Bronchial epithelial cell (primary cell): ENCODE measurements at places on chromosomes 2 and 18. TPM values are rescaled to one million over a fixed set of nuclear protein-coding genes. Genes with fewer than 3 reads are reported as not detected.
A peak's percentile ranks its signal among the peaks of the same experiment; 100 is the strongest.

GRCh38 chr18:54888933-54889332 lies 60.7 kb downstream of the RAB27B start:
- DNase-seq = peak; percentile 35

DNA sequence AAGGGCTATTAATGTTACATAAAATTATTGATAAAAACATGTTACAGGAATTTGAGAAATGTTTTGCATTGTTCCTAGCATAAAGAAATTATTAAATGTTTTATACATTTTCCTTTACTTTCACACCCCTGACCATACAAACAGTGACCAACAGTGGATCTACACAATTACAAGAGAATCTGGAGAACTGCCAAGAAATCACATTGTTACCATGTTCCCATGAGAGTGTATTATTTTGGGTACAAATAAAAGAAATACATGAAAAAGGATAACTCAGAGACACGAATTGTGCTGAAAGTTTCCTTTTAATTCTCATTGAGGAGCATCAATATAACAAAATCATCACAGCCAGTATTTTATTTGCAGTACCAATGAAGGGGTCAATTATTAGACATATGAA lies 150.1 kb downstream of the WDPCP start:
- DNase-seq = no peak

GRCh38 chr2:129800686-129801085 lies 178.8 kb upstream of the RAB6C start:
- no peak for DNase-seq

DNA sequence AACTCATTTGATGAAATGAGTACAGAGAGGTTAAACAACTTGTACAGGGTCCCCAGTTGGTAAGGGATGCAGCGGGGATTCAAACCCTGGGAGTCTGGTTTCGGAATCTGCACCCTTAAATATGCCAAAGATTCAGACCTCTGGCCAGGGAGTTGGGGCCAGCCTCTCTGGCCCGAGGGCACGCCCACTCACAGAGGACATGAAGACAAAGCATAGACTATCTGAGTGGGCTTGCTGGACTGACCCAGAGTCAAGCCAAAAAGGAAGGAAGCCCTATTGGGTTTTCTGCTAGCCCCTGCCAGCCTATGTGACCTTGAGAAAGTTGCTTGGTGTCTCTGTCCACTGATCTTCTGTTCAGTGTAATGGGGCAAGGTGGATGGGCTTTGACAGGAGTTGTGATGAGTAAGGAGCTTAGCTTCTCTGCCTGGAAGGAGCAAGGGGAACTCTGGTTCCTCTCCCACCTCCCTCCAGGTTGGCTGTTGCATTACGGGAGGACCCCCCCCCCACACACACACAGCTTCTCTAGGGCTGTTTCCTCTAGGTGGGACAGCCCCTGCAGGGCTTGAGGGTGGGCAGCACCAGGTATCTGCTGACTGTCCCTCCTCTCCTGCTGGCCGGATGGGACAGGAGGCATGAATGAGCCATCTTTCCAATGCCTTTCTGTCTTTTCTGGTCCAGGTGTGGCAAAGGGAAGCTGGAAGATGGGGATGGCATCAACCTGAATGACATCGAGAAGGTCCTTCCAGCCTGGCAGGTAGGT lies 131.3 kb downstream of the CTIF start:
- no peak for DNase-seq

- DNase-seq = peak; percentile 70
These were observed 38.9 kb upstream of the LPIN2 start for GRCh38 chr18:3051718-3052410.

DNA sequence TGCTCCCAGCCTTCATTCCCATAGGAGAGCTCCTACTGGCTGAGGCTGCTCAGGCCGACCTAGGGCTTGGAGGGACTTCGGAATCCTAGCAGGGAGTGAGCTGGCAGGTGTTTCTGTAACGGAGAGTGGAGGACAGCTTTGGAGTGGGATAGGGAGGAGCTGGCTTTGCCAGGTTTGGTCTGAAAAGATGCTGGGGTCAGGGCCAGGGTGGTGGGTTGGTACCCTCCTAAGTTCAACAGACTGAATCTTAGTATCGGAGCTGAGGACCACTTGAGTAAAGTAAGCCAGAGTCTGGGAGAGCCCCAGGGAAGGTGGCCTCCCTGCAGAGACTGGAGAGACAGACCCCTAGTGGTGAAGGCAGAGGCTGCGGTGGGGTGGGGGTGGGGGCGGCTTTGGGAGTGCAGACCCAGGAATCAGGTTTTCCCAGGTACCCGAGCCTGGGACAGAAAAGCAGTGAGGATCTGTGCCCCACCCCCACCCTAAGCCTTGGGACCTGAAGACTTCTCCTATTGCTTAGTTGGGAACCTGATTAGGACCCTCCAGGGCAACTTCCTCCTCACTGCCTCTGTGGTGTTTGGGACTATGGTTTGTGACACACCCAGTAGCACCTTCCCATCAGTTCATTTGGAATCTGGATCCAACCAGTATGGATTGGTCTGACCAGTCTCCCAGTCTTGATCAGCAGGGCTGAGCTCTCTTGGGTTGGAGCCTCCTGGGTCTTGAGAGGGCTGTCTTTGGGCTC lies 3.0 kb downstream of the CNNM4 start:
- DNase-seq = peak; percentile 10

DNA sequence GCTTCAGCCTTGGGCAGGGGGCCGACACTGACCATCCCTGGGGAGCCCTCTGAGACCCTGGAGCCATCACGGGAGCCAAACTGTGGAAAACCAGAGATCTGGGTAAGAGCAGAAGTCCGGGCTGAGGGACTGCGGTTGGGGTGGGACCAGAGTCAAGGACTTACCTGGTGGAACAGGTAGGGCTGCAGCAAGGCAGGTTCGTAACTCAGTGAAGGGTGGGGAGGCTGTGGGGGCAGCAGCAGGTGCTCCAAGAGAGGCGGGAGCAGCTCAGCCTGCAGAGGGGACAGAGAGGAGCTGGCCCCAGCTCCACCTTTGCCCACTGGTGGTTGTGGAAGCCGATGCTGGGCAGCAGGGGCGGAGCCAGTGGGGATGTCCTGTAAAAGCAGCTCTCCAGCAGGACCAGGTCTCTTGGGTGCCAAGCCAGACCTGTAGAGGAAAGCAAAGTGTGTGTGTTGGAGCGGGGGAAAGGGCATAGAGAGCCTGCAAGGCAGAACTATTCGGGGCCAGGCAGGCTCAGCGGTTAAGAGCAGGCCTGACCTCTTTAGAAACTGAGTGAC lies 6.7 kb downstream of the PTPRN start:
- DNase-seq = no peak

GRCh38 chr2:216142540-216142939 lies 33.4 kb downstream of the XRCC5 start:
- DNase-seq = peak; percentile 7

DNA sequence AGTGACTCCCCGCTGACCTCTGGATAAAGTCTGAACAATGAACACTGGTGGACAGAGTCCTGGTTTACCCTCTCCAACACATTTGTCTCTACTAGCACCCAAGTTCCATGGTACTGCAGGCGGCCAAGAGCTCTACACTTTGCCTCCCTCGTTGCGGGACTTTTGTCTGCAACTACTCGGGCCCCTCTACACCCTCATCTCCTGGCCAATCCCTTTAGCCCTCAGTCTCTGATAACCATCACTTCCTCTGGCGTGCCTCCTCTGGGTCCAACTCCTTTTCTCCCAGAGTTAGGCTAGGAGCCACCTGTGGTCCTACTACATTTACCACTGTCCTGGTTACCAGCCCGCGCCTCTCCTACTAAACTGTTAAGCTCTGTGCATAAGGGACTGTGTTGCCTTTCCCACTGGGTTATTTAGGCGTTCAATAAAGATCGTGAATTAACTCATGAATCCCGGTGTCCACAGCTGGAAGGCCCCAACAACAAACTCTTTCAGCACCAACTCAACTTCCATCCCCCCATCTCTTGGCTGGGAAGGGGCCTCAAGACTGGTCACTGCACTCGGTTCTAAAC lies 757 bp downstream of the HDHD2 start:
- DNase-seq = no peak

The EMX1 gene
- 0.26 TPM in 1 of 2 replicates, not detected in the other for total RNA-seq

GRCh38 chr2:77713412-77713811 lies 191.2 kb upstream of the LRRTM4 start:
- no peak for DNase-seq

The FOSL2 gene
- 77.1 and 106 TPM in 2 replicates for total RNA-seq

DNA sequence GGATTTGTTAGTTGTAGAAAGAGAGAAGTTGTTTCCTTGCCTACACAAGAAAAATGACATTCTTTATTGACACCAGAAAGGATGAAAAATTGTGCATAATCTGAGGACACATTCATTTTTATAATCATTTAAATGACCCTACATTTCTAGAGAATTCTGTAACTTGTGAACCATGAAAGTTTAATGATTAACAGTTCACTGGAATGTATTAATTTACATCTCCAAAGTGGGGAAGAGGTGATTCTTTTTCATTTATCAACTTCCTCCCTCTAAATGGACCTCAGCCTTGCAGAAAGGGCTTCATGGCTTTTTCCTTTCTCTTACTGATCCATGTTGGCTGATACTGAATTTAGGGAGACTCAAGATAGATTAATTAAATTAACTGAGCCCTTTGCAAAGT lies 565.2 kb upstream of the LINC00305 start:
- no peak for DNase-seq

The SPP2 gene
- not detected in 2 replicates for total RNA-seq

The AQP12A gene
- not detected in 2 replicates for total RNA-seq

The SLC4A5 gene
- under 0.01 and 0.90 TPM in 2 replicates for total RNA-seq

The PCGF1 gene
- total RNA-seq = 35.5 and 41.5 TPM in 2 replicates

DNA sequence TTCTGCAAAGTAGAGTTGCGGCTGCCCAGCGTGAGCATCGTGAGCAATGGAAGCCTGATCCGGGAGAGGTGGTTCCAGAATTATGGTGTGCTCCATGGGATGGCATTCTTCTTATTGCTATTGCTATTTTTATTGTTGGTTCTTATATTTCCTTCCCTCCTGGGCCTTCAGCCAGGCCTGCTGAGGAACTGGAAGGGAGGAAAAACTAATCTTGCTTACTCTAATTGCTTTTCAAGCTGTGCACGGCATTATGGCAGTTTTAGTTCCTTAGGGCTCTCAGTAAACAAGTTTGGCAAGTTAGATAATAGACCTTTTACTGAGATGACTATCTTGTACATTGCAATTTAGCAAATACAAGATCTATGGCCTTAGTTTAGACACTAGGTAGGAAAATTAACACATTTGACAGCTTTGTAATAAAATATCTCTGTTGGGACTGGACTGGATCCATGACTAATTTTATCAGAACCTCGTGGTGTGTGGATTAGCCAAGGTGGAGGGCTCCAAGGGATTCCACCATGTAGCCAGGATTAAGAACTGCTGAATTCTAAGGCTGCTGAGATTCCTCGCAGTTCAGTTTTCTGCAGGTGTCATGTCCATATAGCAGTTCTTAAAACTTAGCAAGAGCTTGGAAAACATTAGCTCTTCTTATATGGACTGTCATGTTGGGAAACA lies 6.0 kb downstream of the RSAD2 start:
- no peak for DNase-seq

The RTP5 gene
- not detected in 2 replicates for total RNA-seq

The CPS1 gene
- 6.3 and 12.6 TPM in 2 replicates for total RNA-seq

GRCh38 chr2:161990036-161990435 lies 84.0 kb downstream of the DPP4 start:
- peak; percentile 54 for DNase-seq

DNA sequence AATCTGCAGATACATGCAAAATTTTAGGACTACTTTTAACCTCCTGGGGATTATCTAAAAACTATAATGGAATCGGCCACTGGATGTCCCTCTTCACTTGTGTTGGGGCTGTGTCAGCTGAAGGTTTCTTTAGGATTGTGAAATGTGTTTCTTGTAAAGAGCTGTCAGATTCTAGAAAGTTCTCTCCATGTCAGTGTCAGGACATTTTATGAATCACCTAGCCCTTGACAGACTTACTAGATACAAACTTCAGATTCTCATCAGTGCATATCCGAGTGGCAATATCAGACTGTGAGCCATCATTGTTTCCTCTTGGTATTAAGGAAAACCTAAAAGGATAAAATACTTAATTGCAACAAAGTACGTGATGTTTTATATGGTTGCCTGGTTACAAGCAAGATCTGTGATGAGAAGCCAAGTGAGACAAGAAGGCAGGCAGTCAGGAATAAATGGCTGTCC lies 107.3 kb downstream of the CPS1 start:
- peak; percentile 47 for DNase-seq

The BIN1 gene
- total RNA-seq = 11.8 and 13.8 TPM in 2 replicates

DNA sequence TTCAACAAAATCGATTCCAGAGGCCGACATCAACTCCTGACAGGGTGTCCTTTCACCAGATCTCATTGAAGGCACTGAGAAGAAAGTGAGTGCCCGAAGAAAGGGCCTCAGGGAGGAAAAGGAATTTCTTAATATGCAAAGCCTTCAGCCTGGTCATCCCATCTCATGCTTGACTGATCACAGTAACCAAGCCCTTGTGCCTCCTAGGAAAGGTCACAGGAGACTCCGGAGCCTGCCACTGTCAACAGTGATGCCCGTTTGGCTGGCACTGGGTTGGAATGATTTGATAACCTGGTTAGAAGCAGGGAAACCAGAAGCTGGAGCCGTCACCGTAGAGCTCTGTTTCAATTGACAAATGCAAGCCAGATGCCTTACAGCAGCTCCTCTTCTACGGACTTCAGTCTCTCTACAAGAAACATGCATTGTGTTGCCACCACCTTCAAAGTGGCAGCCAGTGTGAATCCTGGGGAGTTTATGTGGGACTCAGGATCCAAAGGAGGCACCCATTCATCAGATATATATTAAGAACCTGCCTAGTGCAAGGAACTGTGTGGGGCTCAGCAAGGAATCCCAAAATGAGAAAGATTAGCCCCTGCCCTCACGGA lies 24.6 kb downstream of the COX7A2L start:
- no peak for DNase-seq

The TSPYL6 gene
- total RNA-seq = not detected in 2 replicates

DNA sequence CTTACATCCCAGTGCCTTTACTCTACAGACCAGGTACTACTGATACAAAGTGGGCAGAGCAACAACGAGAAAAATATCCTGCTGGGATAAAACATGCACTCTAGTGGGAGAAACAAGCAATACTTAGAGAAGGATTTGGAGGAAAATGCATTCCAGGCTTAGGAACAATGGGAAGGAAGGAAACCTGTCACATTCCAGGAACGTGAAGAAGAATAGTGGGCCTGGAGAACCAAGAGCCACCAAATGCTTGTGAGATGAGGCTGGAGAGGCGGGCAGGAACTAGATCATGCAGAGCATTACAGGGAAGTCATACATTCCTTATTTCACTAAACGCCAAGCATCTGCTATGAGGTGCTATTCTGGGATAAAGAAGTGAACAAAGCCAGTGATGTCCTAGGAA lies 342.3 kb downstream of the DCC start:
- no peak for DNase-seq

The TBR1 gene
- total RNA-seq = under 0.01 TPM in 2 replicates
